IMR-90 (cell line): ENCODE measurements at places on chromosomes 11 and 22.

GRCh38 chr11:87173185-87174039 lies 135.7 kb downstream of the TMEM135 start:
- no peaks in the 10 kb centered on the region for H3K36me3 ChIP-seq
- no peak overlapping the region for H3K4me3 ChIP-seq
- H3K4me1 ChIP-seq, result peaks cover 2% of the 10 kb centered on the region; the same call in 1 of the 2 replicates
- H3K27ac ChIP-seq, result no peak overlapping the region
- H3K27me3 ChIP-seq, result no peaks in the 10 kb centered on the region
- peak; percentile 63 for DNase-seq

DNA sequence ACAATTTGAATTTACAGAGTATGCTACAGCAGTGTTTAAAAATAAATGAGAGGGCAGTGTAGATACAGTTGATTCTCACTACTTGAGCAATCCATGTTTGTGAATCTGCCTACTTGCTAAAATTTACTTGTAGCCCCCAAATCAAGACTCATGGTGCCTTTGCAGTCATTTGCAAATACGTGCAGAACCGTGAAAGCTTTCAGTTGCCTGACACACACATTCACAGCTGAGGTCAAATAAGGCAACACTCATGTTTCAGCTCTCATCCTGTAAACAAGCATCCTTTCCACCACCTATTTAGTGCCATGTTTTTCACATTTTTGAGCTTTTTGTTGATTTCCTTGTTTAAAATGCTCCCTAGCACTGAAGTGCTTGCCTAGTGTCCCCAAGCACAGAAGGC lies 32.5 kb upstream of the RASL10A start:
- H3K36me3 ChIP-seq, result peaks cover 61% of the 10 kb centered on the region
- no peaks in the 10 kb centered on the region for H3K27me3 ChIP-seq
- no peaks in the 10 kb centered on the region for H3K4me1 ChIP-seq
- DNase-seq, result no peak
- H3K4me3 ChIP-seq, result no peak overlapping the region
- no peak overlapping the region for H3K27ac ChIP-seq

- DNase-seq, result no peak
- no peak overlapping the region for H3K4me3 ChIP-seq
- H3K27me3 ChIP-seq, result no peaks in the 10 kb centered on the region
- no peak overlapping the region for H3K27ac ChIP-seq
- H3K4me1 ChIP-seq, result 0 out of 2 replicates have a peak, but pooled peaks cover 2% of the 10 kb centered on the region
- H3K36me3 ChIP-seq, result peaks cover 14% of the 10 kb centered on the region
Observed at GRCh38 chr11:18100926-18101656, 4.8 kb downstream of the SAAL1 start.

- H3K27me3 ChIP-seq, result no peaks in the 10 kb centered on the region
- no peaks in the 10 kb centered on the region for H3K4me1 ChIP-seq
- H3K27ac ChIP-seq, result no peak overlapping the region
- H3K36me3 ChIP-seq, result no peaks in the 10 kb centered on the region
- peak; percentile 53 for DNase-seq
- no peak overlapping the region for H3K4me3 ChIP-seq
Observed at GRCh38 chr11:17978553-17979287, 34.1 kb downstream of the SERGEF start.

GRCh38 chr11:100810666-100811065 lies 123.6 kb downstream of the ARHGAP42 start:
- H3K4me3 ChIP-seq, result no peak overlapping the region
- H3K27ac ChIP-seq, result no peak overlapping the region

DNA sequence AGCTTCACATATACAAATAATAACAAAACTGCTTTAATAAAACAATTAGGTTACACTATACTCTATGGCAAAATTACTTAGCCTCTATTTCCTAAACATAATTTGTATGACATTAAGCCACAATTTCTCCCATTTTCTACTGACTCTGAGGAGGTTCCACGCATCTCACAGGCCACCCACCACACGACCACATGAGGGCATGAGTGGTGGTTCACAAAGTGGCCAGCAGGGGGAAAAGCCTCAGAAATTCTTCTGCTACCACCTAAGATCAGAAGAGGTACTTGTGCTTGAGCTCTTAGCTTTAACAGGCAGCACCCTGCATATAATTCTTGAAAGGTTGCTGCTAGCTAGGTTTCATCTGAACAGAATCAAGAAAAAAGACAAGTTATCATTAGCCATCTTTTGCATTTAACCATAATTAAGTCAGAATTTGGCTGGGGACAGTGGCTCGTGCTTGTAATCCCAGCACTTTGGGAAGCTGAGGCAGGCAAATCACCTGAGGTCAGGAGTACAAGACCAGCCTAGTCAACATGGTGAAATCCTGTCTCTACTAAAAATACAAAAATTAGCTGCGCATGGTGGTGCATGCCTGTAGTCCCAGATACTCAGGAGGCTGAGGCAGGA lies 7.7 kb downstream of the LPXN start:
- H3K4me1 ChIP-seq, result peaks cover 2% of the 10 kb centered on the region
- H3K36me3 ChIP-seq, result 0 out of 2 replicates have a peak, but pooled peaks cover 2% of the 10 kb centered on the region
- no peaks in the 10 kb centered on the region for H3K27me3 ChIP-seq
- peak; percentile 54 for DNase-seq
- H3K4me3 ChIP-seq, result no peak overlapping the region

DNA sequence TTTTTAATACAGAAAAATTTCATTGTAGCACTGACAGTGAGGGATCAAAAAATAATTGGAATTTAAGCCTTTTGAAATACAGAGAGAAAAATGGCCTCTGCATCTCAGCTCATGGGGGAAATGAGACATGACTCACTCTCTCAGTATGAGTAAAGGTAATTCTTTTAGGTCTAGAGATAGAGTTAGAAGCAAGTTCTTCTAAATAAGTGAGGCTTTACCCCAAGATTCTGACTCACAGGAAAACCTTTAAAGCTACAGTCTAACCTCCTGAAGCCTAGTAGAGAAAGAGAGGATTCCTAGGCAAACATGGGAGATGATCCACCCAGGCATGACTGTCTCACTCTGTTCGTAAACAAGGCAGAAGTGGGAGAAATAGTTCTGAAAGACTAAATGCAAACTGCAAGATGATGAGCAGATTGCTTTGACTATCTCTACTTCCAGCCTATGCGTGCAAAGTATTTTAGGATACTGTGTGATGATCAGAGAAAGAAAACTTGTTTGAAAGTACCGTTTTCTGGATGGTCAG lies 1003.3 kb upstream of the CCDC90B start:
- H3K27me3 ChIP-seq, result no peaks in the 10 kb centered on the region
- peak; percentile 78 for DNase-seq
- no peaks in the 10 kb centered on the region for H3K36me3 ChIP-seq
- no peaks in the 10 kb centered on the region; the same call in 1 of the 2 replicates for H3K4me1 ChIP-seq

GRCh38 chr11:61512435-61512834 lies 3.9 kb downstream of the LRRC10B start:
- no peaks in the 10 kb centered on the region for H3K4me1 ChIP-seq
- no peak for DNase-seq
- H3K27ac ChIP-seq, result no peak overlapping the region
- no peaks in the 10 kb centered on the region for H3K36me3 ChIP-seq

DNA sequence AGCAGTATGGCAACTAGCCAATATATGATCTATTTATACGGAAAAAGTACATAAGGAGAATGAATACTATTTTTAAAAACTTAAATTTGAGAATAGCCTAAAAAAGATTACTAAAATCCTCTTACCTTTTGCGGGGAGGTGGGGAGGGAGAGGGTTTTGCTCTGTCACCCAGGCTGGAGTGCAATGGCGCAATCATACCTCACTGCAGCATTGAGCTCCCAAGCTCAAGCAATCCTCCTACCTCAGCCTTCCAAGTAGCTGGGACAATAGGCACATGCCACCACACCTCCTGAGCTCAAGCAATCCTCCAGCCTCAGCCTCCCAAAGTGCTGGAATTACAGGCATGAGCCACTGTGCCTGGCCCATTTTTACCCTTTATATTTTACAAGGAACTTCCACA lies 82.0 kb downstream of the TTC28 start:
- no peak overlapping the region for H3K27ac ChIP-seq
- no peak overlapping the region for H3K4me3 ChIP-seq
- peaks cover 6% of the 10 kb centered on the region; the same call in 1 of the 2 replicates for H3K4me1 ChIP-seq
- no peaks in the 10 kb centered on the region for H3K36me3 ChIP-seq

DNA sequence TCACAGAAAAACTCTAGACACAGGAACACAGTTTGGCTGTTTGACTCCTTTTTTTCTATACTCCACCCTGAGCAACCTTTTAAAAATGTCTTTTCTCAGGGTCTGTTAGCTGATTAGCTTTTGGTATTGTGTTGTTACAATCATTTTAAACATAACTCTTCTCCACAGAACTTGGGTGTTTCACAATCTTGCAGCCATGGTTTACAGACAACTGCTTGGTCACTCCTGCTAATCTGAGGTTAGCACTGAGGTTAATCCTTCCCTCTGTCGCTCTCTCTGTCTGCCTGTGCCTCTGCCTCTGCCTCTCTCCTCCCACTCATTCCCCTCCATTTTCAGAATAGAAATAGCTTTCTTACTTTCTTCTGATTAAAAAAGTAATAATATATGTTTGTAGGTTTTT lies 62.4 kb upstream of the ZBED5 start:
- H3K27me3 ChIP-seq, result no peaks in the 10 kb centered on the region
- H3K4me3 ChIP-seq, result no peak overlapping the region

DNA sequence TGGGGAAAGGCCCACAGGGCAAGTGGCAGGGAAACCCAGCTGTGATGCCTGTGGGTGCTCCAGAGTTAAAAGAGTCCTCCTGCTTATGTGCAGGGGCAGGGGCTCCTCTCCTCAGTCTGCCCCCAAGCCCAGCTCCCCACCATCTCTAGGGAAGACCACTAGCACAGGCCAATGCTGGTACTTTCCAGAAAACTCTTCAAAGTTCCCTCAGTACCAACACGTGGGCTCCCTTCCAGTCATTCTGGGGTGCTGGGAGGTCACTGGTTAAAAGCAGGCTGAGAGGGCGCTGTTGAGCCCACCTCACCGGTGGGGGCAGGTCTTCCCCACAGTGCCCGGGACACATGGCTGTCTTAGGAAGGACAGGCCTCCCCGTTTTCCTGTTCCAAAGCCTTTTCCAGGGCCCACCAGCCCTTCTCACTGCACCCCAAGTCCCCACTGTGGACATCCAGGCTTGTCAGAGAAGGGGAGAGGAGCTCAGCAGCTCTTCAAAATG lies 154.6 kb downstream of the TRIM29 start:
- H3K36me3 ChIP-seq, result no peaks in the 10 kb centered on the region
- H3K27ac ChIP-seq, result no peak overlapping the region
- H3K4me1 ChIP-seq, result no peaks in the 10 kb centered on the region
- DNase-seq, result no peak

DNA sequence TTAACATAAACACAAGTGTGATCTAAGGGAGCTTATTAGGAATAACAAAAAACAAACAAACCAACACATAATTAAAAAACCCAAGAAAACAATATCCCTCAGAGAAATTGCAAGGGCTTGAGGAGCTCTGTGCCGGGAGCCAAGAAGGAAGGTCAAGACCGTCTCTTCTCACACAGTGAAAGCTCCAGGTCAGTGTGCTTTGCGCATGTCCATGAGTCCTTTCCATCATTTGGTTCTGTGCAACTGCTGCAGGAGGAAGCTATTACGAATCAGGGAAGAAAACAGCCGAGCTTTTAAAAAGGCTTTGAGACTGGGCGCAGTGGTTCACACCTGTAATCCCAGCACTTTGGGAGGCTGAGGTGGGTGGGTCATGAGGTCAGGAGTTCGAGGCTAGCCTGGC lies 4.6 kb downstream of the KRTAP5-8 start:
- no peak for DNase-seq
- H3K36me3 ChIP-seq, result no peaks in the 10 kb centered on the region
- H3K4me1 ChIP-seq, result no peaks in the 10 kb centered on the region
- no peak overlapping the region for H3K27ac ChIP-seq

- H3K27ac ChIP-seq, result peak overlapping the region; percentile 78; the same call in 1 of the 2 replicates
- peak overlapping the region; percentile 28; the same call in 1 of the 2 replicates for H3K4me3 ChIP-seq
- no peak for DNase-seq
- no peaks in the 10 kb centered on the region for H3K36me3 ChIP-seq
Observed at GRCh38 chr11:7578276-7578955, 64.6 kb downstream of the PPFIBP2 start.

- no peak for DNase-seq
- H3K27ac ChIP-seq, result no peak overlapping the region
- peaks cover 2% of the 10 kb centered on the region; the same call in 1 of the 2 replicates for H3K27me3 ChIP-seq
- no peaks in the 10 kb centered on the region for H3K4me1 ChIP-seq
- no peak overlapping the region for H3K4me3 ChIP-seq
Observed at GRCh38 chr11:15501566-15501965, 386.8 kb downstream of the INSC start.

DNA sequence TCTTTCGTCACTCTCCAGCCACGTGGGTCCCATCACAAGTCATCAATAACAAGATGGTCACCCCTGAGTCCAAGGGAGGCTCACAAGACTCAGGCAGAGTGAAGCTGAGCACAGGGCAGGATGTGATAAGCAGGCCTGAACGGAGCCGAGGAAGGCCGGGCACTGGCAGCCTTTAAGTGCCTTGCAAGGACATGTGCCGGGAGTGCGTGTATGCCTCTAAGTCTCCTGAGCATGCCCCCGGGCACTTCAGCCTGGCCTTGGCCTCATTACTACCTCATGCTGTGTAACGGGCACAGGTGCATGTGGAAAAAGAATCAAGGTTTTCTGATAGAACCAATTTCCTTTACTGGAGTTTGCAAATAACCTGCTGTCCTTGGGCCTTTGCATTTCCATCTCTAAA lies 55.8 kb downstream of the UBASH3B start:
- H3K4me3 ChIP-seq, result no peak overlapping the region
- H3K4me1 ChIP-seq, result peaks cover 32% of the 10 kb centered on the region
- H3K27ac ChIP-seq, result no peak overlapping the region
- no peaks in the 10 kb centered on the region; the same call in 1 of the 2 replicates for H3K36me3 ChIP-seq
- no peaks in the 10 kb centered on the region for H3K27me3 ChIP-seq

GRCh38 chr22:49853981-49854831 lies 562 bp downstream of the ZBED4 start:
- peaks cover 6% of the 10 kb centered on the region for H3K4me1 ChIP-seq
- H3K4me3 ChIP-seq, result peak overlapping the region; percentile 78
- peaks cover 17% of the 10 kb centered on the region for H3K27me3 ChIP-seq
- peaks cover 5% of the 10 kb centered on the region for H3K36me3 ChIP-seq
- H3K27ac ChIP-seq, result peak overlapping the region; percentile 64

DNA sequence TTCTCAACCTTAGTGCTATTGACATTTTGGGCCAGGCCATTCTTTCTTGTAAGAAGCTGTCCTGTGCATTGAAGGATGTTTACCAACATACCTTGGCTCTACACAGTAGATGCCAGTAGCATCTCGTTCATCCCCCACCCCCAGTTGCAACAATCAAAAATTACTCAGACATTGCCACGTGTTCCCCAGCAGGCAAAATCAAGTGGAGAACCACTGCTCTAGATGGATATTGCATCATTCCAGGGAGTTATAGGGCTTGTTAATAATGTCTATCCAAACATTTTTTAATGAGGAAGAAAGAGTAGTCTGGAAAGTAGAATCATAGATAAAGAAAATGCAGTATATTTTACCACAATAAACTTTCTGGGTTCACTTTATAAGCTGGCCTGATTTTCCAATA lies 64.1 kb downstream of the PRMT3 start:
- DNase-seq, result no peak
- H3K4me1 ChIP-seq, result no peaks in the 10 kb centered on the region
- H3K4me3 ChIP-seq, result no peak overlapping the region
- H3K27ac ChIP-seq, result no peak overlapping the region
- H3K27me3 ChIP-seq, result no peaks in the 10 kb centered on the region

- no peaks in the 10 kb centered on the region; the same call in 1 of the 2 replicates for H3K27me3 ChIP-seq
- no peaks in the 10 kb centered on the region for H3K36me3 ChIP-seq
- H3K4me1 ChIP-seq, result peaks cover 2% of the 10 kb centered on the region; the same call in 1 of the 2 replicates
- peak; percentile 16 for DNase-seq
- H3K27ac ChIP-seq, result no peak overlapping the region
- H3K4me3 ChIP-seq, result no peak overlapping the region
Observed at GRCh38 chr11:134071766-134072402, 3.0 kb downstream of the JAM3 start.

- H3K27ac ChIP-seq, result no peak overlapping the region
- H3K4me3 ChIP-seq, result no peak overlapping the region
- H3K27me3 ChIP-seq, result no peaks in the 10 kb centered on the region
- no peak for DNase-seq
Observed at GRCh38 chr11:100585728-100586127, 101.4 kb upstream of the ARHGAP42 start.
